ENCODE measurements at places on chromosomes 5 and 9.

DNA sequence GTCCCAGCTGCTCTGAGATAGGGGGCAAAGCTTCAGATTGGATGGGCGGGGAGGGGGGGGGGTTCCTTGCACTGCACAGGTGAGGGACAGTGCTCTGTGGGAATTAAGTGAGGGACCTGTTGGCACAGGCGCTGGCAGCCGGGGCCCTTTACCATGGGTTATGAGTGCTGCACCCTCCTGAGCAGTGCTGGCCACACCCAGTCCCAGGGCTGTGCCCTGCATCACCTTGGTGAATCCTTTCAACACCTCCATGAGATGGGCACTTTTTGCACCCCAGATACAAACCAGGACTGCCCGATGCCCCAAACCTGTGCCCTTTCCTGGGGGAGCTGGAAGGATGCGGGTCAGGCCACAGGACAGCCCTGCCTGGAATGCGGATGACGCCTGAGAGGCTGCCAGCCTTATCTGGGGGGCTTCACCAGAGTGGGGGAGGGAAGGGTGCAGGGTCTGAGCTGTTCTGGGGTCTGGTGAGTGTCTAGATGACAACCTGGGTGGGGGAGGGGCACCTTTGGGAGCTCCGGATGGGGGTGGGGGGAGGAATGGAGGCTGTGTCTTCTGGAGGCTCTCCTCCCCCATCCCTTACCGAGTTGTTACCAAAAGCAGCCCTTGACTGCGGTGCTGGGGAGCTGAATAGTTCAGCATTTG, 5.2 kb downstream of the CRB2 start:
- DNase-seq, result no peak

GRCh38 chr9:135365013-135365768, 114.4 kb upstream of the PPP1R26 start:
- DNase-seq, result no peak

- no peak for DNase-seq
Measured at GRCh38 chr9:110573305-110573704, 6.2 kb downstream of the SVEP1 start.

- DNase-seq, result no peak
Measured at GRCh38 chr9:8727191-8727590, 927.6 kb upstream of the DMAC1 start.

GRCh38 chr5:137735555-137736284, at the start of gene KLHL3:
Gene KLHL3 (minus strand): TSS chr5:137736089. CDS start chr5:137735646, 443 bp downstream.
- peak; percentile 69 for DNase-seq

DNA sequence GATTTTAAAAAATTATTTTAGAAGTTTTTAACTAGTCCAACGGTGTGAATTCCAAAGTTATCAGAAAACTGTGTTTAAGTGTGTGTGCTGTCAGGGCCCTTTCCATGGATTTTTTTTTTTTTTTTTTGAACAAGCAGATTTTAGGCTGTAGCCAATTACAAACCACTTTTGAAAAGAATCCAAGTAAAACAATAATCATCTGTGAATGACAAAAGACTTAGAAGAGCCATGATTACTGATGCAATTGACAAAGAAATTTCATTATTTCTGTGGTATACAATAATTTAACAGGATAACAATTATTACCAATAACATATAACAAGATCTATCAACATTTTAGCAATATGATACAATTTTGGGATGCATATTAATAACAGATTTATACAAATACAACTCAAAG, 16.2 kb upstream of the PAIP1 start:
- no peak for DNase-seq

DNA sequence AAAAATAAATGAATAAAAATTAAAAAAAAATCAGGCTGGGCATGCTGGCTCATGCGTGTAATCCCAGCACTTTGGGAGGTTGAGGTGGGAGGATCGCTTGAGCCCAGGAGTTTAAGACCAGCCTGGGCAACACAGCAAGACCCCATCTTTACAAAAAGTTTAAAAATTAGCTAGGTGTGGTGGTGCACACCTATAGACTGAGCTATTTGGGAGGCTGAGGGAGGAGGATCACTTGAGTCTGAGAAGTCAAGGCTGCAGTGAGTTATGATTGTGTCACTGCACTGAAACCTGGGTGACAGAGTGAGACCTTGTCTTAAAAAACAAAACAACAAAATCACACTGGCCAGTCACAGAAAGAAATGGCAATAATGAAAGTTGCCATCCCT, 3.4 kb upstream of the CNTRL start:
- DNase-seq, result no peak

GRCh38 chr5:174078416-174078815, 32.9 kb downstream of the NSG2 start:
- no peak for DNase-seq

DNA sequence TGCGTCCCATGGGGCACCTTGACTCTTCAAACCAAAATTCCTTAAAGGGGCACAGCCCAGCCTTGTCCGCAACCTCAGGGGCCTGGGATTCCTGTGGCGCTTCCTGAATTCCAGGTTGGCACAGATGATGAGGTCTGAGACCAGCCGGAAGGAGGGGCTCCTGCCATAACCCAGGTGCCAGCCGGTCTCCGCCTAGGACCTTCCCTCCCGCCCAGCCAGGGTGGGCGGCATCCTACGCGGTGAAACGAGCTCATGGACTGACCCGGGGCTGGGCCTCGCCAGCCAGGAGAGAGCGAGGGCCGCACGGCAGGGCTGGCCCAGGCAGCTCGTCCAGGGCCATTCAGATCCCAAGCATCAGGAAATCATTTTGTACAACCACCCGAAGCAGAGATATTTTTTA, 23.0 kb downstream of the AMBP start:
- DNase-seq, result no peak

GRCh38 chr5:108660291-108660690, 87.4 kb upstream of the FER start:
- DNase-seq, result no peak

DNA sequence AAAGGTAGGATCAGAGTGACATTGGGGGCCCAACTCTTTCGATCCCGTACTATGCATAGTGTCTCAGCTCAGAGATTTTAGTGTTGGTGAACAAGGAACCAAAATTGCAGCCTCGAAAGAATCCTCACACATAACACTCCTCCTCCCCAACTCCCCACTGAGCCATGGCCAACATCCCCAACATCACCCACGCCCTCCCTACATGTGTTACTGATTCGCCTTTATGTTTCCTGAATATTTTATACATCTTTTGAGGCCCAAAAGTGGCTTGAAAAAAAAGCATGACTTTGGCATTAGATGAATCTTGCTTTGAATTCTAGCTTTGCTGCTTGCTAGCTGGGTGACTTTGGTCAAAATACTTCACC, 45.2 kb downstream of the PLAC8L1 start:
- no peak for DNase-seq

DNA sequence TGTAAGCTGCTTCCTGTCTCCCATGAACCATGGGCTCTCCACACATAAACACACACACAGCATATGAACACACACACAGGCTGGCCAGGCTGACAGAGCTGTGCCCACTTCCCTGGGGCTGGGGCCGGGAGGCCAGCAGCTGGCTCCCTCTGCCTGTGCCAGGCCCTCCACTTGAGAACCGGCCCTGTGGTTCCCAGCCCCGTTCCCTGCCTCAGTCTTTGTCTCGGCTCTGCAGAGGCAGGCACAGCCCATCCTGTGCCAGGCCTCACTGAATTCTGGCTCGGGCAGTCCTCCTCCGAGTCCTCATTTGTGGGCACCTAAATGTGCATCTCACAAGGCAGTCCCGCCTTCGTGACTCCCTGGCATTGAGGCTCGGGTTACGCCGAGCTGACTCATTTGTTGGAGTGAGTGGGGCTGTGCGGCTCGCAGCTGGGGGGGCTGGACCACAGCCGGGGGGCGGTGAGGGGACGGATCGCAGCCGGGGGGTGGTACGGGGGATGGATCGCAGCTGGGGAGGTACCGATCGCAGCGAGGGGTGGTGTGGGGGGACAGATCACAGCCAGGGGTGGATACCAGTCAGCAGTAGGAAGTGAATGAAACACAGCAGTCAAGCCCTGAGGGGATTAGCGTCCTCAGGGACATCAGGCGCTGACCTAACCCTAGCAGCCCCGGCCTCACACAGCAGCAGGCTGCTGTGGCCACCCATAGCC, 72.3 kb downstream of the PSMB7 start:
- DNase-seq, result no peak

GRCh38 chr5:14812166-14812565, 59.4 kb downstream of the ANKH start:
- no peak for DNase-seq

GRCh38 chr9:121271368-121272341, 3.7 kb downstream of the GSN start:
- no peak for DNase-seq

- DNase-seq, result no peak
Measured at GRCh38 chr9:122944960-122945888, 4.4 kb downstream of the RABGAP1 start.

DNA sequence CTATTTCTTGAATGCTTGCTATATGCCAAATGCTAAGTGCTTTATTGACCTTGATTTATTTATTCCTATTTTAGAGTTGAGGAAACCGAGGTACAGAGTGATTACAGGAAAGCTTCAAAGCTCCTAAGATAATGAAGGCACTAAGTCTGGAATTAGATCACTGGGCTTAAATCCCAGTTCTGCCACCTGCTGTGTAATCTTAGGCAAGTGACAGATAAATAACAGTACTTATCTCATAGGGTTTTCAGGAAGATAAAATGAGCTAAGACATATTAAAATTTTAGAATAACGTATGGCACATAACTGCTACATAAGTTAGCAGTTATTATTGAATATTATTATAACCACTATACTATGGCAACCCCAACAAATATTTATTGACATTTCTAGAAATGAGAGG, 843.8 kb downstream of the DTWD2 start:
- DNase-seq, result no peak

GRCh38 chr5:157520911-157521703, 54.5 kb downstream of the ADAM19 start:
- DNase-seq, result no peak

- DNase-seq, result no peak
Measured at GRCh38 chr9:133130685-133131244, 9.7 kb upstream of the RALGDS start.

DNA sequence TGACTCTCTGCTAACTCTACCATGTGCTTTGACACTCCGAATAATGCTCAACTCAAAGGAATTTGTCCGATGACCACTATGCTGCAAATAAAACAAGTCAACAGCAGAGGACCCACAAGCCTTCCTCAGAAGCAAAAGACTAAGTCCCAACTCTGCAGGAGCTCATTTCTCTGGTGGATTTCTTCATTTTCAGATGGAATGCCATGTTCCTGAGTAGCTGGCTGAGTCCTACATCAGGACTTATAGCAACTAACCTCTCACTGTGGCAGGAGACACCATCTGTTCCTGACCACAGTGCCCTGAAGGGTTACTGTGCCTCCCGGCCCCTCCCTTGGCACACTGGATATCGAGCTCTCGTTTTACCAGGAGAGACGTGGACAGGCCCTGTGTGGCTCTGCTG, 20.8 kb downstream of the LHFPL2 start:
- DNase-seq, result no peak

- DNase-seq, result no peak
Measured at GRCh38 chr5:148906968-148907367, 80.6 kb downstream of the ADRB2 start.

DNA sequence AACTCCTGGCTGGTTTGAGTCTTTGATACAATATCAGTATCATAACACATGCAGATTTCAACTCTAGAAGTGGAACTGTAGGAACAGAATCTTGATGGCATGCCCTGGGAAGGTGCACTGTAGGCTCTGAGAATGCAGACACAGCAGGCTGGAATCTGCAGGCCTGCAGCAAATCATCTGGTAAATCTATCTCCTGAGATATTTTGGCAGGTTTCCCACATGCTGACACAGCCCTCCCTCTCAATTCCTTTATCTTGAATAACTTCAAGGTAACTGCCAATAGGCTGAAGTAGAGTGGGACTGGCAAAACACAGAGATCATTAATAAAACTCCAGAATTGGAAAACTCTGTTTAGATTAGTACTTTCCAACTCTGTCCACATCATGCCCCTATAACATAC, 177.8 kb upstream of the PCSK5 start:
- DNase-seq, result no peak

GRCh38 chr5:134242146-134242545, 16.3 kb upstream of the PPP2CA start:
- no peak for DNase-seq

DNA sequence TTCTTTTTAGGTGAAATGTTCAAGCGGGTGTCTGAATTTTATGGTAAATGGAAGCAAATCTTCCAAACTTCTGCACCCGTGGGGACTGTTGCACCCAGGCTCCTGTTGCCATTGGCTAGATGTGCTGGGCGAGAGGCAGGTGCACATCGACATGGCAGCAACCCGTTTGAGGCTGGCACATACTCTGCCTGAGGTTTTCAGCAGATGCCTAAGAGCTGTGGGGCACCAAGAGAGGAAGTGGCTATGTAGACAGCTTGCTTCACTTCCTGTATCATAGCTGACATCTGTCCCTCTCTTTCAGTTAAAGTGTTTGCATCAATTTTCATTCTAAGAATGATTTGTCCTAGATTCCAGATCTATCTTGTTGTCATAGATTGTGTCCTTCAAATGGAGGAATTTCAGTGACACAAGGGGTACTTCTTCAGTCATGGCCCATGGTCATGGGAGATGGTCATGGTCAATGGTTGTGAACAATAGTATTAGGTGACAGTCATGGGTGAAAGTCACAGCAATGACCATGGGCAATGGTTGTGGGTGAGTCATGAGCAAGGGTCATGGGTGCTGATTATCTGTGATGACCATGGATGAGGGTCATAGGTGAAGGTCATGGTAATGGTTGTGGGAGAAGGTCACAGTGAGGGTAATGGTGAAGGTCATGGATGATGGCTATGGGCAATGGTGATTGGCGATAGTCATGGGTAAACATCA, 115.1 kb upstream of the IRX4 start:
- no peak for DNase-seq

DNA sequence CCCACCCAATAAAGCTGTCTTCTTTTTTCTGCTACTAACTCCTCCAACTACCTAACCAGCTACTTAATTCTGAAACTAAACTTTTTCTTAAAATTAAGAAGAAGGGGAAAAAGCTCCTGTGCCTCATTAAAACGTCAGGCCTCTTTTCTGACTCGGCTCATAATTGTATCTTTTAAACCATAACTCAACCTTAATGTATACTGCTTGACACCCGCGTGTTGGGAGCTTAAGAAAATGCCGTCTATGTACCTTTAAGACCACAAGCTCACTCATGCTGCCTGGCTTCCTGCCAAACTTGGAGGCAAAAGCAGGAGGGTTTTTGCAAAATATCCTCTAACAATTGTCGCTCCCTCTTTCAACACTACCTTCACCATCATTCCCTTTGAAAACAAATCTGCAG, 5.0 kb downstream of the EBF1 start:
- DNase-seq, result no peak

- DNase-seq, result no peak
Measured at GRCh38 chr9:123486431-123486830, 130.4 kb downstream of the CRB2 start.

GRCh38 chr5:135103575-135103853, 69.5 kb upstream of the PITX1 start:
- DNase-seq, result no peak

- DNase-seq, result no peak
Measured at GRCh38 chr5:68054638-68055037, 160.9 kb upstream of the PIK3R1 start.

Data from activated CD8-positive, alpha-beta memory T cell treated with anti-CD3 and anti-CD28 coated beads, Interleukin-2, amount 50 U/mL, for 48 hours (primary cell).